ENCODE measurements at places on chromosomes 5 and 9.

GRCh38 chr5:144315994-144316634 lies 145.4 kb downstream of the KCTD16 start:
- no peak for DNase-seq

GRCh38 chr9:74334271-74334670 lies 162.9 kb upstream of the RORB start:
- no peak for DNase-seq

DNA sequence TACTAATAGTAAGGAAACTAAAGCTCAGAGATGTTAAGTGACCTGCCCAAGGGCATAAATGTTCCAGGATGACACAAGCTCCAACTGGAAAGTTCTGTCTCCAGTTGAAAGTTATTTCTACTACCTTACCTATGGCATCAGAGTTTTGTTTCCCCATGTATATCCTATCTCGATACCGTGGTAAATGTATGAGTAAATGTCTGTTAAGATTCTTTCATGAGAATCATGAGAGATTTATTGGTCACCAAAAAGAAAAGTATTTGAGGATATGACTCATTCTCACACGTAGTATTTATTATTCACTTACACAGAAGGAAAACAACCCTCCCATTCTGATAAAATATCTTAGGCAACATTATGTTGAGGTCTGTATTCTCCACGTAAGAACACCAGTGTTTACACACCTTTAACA lies 11.1 kb upstream of the SHOC1 start:
- DNase-seq = no peak

GRCh38 chr9:91193658-91194391 lies 167.9 kb downstream of the AUH start:
- DNase-seq = peak; percentile 70

DNA sequence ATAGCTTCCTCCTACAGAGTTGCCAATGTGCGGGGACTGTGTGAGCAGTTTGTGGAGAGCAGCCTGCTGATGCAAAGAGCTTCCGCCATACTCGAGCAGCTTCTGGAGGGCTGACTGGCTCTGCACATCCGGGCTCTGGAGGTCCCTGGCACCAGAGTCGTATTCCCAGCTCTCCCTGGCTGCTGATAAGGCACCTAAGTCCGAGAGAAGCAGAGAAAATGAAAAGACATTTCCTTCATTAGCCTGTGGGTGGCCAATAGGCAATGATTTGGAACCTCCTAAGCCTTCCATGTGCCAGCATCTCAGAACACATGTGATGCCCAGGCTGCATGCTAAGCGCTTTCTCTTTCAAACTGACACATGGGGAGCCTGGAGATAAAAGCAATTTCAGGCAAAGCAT lies 94.3 kb downstream of the TSSK1B start:
- DNase-seq = no peak

DNA sequence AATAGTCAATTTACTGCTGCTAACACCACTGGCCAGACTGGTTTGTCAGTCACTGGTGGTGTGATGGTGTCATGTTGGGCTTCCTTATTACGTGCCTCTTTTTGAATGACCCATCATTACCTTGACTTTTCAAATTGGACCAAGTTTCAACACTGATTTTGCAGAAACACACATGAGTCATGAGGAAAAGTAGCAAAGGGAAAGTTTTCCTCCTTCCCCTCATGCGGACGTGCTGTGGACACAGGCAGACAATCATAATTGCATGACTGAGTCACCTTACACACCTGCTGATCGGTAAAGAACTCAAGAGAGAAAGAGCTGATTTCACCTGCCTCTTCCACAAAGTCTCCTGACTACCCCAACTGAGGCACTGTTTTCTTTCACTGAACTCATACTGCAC lies 324.5 kb downstream of the ARRDC3 start:
- no peak for DNase-seq

DNA sequence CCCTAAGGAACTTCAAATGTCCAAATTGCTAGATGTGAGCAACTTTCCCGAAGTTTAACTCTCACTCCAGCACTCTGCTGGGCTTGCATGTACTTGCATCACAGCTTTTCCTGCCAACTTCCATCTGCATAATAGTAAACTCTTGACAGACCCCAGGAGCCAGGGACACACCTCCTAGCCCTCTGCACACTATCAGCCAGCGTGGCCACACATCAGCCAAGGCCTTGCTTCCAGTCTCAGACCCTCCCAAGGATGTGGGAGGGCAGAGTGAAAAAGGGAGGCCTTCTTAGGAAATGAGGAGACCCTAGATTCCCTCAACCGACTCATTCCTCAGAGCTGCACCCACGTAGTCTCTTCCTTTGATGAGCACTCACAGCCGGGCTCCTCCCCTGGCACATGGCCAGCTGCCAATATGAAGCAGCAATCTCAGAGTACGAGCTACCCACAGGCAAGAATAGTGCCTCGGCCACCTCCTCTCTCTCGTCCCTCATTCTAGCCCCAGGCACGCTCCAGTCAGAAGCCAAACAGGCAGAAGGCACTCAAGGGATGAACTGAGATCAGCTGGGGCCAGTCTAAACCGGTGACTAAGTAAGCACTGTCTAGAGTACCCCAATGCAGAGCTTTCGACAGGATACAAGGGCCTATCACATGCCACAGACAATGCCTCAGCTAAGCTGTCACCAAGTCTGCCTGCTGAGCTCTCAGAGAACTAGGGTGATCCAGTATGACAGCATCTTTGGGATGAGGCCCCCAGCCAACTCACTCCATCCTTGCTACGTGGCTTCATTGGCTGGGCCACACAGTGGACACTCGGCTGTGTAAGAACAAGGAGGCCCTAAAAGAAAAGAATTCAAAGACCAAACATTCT lies 2.3 kb downstream of the P4HA2 start:
- DNase-seq = no peak

GRCh38 chr9:6780690-6781089 lies 22.9 kb downstream of the KDM4C start:
- no peak for DNase-seq

DNA sequence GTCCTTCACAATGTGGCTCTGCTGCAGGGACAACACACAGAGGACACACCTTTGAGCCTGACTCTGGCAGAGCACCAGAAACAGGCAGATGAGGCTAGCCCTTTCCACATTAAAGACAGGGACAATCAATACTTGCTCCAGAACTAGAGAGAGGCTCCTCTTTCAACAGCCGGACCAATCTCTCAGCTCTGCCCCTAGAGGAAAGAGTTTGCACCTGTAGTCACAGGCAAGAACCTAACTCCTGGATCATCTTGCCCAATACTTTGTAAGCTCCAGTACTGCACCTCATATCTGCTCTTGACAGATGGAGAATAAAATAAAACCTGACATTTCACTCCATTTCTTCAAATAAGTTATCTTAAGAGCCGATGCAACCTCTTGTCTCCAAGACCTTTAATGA lies 52.1 kb downstream of the EPB41L4A start:
- peak; percentile 52 for DNase-seq

- DNase-seq = no peak
These were observed 25.7 kb downstream of the SYK start for GRCh38 chr9:90827181-90827871.

DNA sequence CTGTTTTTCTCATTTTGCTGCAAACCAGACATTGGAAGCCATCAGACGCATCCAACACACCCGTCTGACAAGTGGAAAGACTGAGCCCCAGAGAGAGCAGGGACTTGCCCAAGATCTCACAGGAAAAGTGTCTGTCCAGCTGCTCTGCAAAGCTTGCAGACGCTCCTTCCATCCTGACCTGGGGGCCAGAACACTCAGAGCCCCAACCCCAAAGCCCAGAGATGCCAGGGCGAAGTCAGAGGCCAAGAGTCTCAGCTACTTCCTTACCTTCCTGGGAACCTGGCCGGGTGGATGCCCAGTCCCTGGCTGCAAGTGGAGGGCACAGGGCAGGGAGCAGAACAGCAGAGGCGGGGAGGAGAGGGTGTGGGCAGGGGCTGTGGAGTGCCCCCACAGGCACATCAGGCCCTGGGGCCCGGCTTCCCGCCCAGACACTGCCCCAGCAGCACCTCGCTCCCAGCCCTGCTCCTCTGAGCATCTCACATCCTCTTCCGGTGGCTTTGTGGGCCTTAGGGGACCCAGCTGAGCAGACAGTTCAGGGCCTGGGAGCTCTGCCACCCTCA lies 9.7 kb upstream of the RALGDS start:
- no peak for DNase-seq

DNA sequence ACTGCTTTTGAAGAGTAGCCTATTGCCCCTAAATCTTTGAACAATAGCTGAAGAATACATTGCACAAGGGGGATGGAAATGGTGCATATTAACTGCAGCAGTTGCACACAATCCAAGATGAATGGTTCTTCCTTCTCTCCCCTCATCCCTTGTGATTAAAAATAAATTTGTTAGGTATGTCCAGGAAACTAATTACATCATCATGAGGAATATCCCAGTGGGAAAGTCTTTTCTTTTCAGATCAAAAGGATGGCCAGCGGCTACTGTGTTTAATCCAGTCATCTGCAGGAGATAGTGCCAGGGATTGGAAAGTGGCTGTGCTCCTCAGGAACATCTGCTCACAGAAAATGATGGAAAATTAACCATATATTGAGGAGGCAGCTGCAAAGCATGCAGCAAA lies 508.4 kb upstream of the SEMA6A start:
- DNase-seq = no peak

GRCh38 chr5:132309679-132310078 lies 15.5 kb downstream of the SLC22A4 start:
- no peak for DNase-seq

DNA sequence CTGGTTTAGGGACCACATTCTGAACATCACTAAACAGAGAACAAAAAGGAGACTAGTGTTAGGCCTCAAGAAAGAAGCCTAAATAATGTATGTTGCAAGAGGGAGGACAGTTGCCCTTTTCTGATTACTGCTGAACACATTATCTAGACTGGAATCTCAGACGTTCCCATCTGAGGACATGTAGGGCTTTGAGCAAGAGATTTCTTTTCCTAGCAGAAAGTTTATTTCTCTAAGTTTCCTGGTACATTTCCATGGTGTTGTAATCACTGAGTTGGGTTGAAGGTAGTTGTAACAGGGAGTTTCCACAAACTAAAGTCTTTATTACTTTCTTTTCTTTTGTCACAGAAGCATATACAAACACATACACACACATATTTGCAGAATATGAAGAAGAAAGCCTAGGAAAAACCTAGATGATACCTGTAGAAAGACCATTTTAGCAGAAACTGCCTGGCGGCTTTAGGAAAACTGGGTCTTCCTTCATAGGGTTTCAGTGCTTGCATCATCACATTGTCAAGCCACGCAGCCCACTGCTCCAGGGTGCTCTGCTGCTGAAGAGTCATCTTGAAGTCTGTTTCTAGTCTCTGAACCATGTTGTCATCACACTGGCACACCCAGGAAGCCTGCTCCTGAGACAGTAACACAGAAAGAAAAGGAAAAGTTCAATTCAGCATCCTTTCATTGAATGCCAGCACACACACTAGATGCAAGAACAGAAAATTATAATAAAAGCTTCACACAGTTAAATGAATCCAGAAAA lies 269.1 kb downstream of the RFX3 start:
- DNase-seq = no peak

DNA sequence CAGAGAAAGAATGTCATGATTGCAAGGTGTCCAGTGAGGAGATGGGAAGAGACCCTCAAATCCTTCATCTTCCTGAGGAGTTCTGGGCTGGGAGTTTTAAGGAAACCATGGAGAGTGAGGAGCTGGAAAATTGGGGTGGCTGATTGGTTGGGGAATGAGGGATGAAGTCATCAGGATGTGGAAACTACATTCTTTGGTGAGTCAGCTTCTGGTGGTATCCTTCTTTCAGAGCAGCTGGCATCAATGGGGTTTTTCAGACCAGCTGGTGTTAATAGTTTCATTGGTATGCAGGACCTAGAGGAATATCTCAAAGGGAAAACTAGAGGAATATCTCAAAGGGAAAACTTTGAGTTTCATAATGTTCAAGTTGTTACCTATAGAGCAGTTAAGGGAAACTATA lies 45.2 kb downstream of the RNF180 start:
- DNase-seq = no peak

- no peak for DNase-seq
These were observed 40.3 kb downstream of the SLC28A3 start for GRCh38 chr9:84300271-84300670.

- DNase-seq = no peak
These were observed 27.3 kb downstream of the TTC1 start for GRCh38 chr5:160036243-160036642.

DNA sequence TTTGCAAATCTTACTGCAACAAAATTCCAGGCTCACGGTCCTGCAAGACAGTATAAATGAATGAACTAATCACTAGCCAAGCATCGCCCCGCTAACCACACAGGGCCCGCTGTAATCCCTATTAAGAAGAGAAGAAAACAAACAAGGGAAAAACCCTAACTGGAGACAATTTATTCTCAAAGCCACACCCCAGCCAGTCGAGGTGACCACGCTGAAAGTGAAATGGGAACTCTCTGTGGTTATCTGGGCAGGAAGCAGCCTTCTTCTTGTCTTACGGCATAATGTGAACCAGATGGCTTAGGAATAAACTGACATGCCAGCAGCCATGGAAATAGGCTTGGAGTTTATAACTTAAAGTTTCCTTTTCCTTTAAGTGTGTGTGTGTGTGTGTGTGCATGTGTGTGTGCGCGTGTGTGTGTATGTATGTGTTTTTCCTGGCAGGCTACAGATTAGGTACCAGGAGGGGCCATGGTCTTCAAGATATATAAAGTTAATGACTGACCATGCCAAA lies 120.2 kb downstream of the SEMA6A start:
- DNase-seq = no peak

DNA sequence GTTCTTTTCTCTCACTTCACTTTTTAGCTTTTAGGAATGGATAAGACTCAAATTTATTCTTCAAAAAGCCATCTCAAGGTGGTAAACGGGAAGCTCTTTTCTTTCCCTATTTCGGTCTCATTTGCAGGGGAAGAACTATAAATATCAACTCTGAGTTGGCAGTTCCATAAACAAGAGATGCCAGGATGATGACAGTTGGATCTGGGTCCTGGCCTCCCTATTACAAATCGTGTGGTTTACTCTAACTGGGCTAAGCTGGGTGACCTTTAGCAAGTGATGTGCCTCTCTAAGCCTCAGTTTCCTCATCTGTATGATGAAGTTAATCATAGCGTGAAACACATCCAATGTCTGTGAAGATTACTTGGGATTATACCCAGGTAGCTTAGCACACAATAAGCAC lies 44.2 kb downstream of the TLE4 start:
- DNase-seq = no peak

DNA sequence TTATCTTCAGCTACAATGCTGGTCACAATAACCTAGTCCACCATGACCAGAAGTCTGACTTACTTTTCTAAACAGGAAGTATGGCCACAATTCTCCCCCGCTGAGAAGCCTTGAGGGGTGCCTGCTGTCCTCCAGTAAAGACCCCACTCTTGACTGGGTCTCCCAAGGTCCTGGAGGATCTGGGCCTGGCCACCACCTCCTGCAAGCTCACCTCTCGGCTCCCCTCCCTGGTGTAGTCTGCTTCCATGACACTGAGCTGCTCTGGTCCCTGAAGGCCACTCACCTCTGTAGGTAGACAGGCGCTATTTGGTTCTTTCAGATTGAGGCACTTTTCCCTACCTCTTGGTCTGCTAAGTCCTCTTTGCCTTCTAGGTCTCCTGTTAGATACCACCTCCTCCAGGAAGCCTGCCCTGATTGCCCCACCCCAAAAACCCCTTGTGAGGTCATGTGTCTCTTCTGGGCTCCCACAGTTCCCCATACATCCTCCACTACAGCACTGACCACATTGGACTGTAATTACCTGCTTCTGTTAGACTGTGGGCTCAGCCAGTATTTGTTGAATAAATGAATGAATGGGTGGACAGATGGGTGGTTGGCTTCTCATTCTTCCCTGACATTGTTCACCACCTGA lies 62.6 kb upstream of the IER5L start:
- DNase-seq = no peak

All from HEK293T (cell line).